Breast epithelium (tissue), 4 donors: ENCODE measurements at places on chromosomes 3 and 15.

- no peak for DNase-seq
These were observed 55.1 kb upstream of the ZBTB38 start for GRCh38 chr3:141313093-141313683.

DNA sequence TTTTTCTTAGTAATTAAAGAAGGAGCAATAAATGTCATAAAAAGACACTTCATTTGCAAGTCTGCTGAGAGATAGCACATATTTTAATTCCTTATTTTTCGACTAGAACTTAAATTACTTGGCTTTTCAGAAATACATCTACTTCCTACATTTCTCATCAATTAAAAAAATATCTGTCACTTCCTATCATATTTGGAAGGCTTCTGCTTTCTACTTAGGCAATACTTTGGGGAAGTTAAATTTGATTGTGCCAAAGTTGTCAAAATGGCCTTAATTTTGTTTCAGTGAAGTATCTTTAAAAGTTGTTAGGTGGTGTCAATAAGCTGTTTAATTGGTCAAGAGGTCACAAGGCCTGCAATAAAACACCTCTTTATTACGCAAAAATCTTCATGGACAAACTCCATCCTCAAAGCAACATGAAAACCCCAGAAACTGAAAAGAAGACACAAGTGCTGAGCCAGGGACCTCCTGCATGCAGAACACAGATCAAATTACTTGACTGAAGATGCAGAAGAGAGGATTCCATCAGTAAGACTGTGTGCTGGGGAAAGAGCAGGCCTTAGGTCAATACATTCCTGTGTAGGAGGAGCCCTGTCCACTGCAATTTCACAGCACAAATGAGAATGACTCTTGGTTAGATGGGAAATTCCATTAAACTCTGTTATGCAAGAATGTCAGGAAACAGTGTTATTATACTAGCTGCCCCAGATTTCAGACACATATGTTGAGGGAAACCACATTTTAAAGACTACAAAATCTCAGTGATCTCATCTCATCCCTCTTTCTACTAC lies 48.0 kb upstream of the FSTL1 start:
- DNase-seq = peak; percentile 20

GRCh38 chr3:192747746-192748145 lies 20.4 kb upstream of the FGF12 start:
- DNase-seq = no peak

GRCh38 chr3:109161487-109162123 lies 25.1 kb downstream of the C3orf85 start:
- DNase-seq = no peak

GRCh38 chr3:129476586-129476985 lies 36.6 kb downstream of the IFT122 start:
- DNase-seq = no peak

GRCh38 chr3:13537244-13537908 lies 11.5 kb upstream of the FBLN2 start:
- no peak for DNase-seq

GRCh38 chr3:52237657-52238172 lies 1.2 kb downstream of the TWF2 start:
- DNase-seq = peak; percentile 88

GRCh38 chr3:25306705-25307104 lies 121.4 kb upstream of the RARB start:
- no peak for DNase-seq

DNA sequence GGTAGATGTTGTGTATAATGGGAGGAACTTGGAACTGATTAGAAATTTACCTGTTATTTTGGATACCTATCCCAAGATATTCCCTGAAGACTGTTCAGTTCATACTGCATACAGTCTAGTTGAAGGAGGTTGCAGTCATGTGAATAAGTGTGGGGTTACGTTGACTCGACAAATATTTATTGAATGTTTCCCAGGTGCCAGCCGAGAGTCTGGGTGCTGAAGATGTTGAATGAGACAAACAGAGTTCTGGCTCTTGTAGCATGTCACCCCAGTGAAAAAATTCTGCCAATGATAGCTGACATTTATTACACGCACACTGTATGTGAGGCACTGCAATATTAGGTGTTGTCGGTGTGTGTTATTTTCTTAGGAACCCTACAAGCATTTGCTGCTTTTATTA lies 176.0 kb downstream of the KCNMB2 start:
- no peak for DNase-seq

GRCh38 chr3:51908026-51908425 lies 4.9 kb upstream of the IQCF1 start:
- no peak for DNase-seq

DNA sequence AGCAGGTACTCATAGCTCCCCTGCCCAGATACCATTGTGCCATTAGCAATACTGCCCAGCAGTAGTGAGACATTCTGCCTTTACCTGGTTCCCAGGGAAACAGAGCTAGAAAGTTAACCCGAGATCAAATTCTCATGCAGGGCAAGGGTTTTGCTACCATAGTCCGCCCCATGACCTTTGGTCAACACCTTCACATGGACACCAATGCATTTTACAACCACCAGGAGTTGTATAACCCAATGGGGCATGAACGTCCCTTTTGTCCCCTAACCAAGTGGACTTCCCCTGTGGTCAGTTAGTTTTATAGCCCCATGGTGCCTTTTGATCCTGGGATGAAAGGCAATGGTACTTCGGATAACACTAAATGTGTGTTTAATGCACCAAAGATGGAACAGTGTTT lies 151.7 kb upstream of the IQSEC1 start:
- no peak for DNase-seq

DNA sequence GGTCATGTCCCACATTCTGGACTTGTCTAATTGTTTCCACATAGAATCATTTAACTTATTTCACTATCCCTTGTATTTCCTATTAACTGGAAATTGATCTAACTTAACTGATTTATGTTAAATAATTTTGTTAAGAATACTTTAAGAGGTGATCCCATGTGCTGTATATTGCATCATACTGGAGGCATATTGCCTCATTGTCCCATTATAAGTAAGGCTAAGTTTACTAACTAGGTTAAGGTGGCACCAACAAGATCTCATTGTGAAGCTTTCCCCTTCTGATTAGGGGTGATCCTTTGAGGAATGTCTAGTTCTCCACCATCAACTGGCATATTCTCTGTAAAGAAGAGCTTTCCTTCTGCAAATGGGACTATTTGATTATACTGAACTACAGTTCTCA lies 24.4 kb downstream of the MAP1A start:
- no peak for DNase-seq

GRCh38 chr3:44883999-44884431 lies 9.6 kb downstream of the TGM4 start:
- no peak for DNase-seq

DNA sequence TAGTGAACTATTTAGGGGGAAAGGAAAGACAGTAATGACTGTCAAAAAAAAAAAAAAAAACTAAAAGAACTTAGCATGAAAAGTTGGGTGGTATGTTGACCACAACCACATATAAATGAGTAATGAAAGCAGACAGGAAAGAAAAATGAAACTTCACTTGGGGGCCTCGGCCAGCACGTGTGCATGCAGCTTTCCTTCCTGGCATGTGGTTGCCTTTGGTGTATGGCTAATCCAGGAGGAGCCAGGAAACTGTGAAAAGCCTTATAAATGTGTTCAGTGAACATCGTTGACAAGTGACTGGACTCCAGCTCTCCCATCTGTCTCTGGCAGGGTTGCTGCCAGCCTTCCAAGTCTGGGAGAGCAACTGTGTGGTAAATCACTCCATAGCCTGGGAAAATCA lies 195.1 kb downstream of the DTWD1 start:
- DNase-seq = no peak

- DNase-seq = no peak
These were observed 79.4 kb downstream of the PEX5L start for GRCh38 chr3:179957264-179957845.

GRCh38 chr3:62367763-62368195 lies 5.6 kb downstream of the FEZF2 start:
- no peak for DNase-seq

DNA sequence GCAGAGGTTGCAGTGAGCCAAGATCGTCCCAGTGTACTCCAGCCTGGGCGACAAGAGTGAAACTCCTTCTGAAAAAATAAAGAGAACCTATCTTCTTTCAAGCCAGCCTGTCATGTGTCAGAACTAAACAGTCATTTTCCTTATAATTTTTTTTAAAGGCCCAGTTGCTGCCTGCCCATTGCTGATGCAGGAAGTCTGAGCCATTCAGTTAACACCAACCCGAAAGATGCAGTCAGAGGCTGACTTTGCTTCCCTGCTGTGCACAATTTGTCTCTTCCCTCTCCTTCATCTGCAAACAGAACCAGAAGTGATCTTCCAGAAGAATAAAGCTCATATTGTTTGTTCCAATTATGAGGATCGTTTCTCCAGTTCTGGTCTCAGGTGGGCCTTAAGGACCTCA lies 220.6 kb downstream of the SLCO3A1 start:
- DNase-seq = no peak

DNA sequence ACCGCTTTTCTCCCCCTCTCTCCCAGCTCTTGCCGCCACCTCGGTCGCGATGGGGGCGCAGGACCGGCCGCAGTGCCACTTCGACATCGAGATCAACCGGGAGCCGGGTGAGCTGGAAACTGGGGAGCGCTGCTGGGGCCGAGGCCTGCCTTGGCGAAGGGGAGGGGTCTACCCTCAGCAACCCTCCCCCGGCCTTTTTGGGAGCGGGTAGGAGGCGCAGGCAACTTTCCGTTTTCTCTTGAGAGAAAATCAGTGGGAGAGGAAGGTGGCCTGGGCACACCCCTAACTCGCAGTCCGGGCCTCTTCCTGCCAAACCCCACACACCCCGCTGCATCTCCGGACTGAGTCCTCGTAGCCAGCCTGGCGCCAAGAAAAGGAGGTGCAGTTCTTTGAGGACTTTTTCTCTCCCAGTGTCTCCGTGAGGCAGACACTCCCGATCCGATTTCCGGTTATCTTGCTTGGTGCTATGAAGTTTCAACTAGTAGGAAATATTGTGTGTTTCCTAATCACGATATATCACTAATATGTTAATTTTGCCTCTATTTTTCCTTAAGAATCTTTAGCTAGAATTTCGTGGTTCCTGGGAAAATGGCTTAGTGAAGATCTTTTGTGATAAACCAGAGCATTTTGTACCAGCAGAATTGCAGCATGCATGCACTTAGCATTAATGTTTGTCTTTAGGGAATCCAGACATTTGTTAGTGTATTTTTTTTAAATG lies 631 bp downstream of the NKTR start:
- peak; percentile 65 for DNase-seq
